ENCODE measurements at places on chromosomes 12 and 14. TPM values are rescaled to one million over a fixed set of nuclear protein-coding genes. Genes with fewer than 3 reads are reported as not detected.

PPP2R5E gene
- total RNA-seq: 22.6 TPM

GRCh38 chr14:28340816-28341215 lies 425.8 kb upstream of the FOXG1 start:
- no peaks in the 10 kb centered on the region for H3K36me3 ChIP-seq
- no peaks in the 10 kb centered on the region for H3K4me1 ChIP-seq
- no peaks in the 10 kb centered on the region for H3K27me3 ChIP-seq

DNA sequence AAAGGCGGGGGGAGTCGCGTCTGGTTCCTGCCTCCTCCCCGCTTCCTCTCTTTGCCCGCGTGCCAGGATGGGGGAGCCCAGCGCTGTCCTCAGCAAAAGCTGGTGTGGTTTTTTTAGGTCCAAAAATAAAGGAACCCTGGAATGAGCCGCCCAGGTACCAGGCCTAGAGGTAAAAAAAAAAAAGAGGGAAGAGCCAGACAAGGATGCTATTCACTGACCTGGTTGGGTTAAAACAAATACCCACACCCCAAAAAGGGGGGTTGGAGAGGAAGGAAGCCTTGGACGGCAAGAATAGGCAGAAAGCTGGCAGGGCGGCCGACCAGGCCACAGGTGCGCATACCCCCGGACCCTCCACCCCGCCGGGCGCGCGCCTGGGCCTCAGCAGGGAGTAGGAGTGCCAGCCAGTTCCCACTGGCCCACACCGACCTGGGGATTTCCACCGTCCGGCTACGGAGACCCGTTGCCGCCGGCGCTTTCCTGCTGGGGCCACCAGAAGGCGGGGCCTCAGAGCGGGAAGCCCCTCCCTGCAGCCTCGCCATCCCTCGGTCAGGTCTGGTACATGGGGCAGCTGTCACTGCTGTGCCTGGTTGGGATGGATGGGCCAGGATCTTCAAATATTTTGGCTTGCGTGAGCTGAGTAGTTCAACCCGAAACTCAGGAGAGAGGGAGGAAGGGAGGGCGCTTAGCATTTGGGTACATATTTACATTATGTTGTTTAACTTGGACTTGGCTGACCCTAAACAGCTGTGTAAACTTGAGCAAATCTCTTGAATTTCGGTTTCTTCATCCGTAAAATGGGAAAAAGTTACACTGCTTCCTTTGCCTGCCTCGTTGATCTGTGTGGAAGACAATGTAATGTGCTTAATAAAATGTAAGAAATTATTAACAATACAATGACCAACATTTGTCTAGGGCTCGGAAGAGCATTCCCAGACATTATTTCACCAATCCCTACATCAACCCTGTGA lies 5.4 kb upstream of the IRF2BPL start:
- H3K27ac ChIP-seq: peak overlapping the region; percentile 98
- H3K4me3 ChIP-seq: peak overlapping the region; percentile 58
- no peaks in the 10 kb centered on the region for H3K36me3 ChIP-seq
- H3K4me1 ChIP-seq: peaks cover 92% of the 10 kb centered on the region
- no peaks in the 10 kb centered on the region for H3K27me3 ChIP-seq
- DNase-seq: no peak

GRCh38 chr14:20801726-20802125 lies 918 bp downstream of the RNASE1 start:
- no peaks in the 10 kb centered on the region for H3K4me1 ChIP-seq
- no peaks in the 10 kb centered on the region for H3K36me3 ChIP-seq
- no peak overlapping the region for H3K27ac ChIP-seq
- no peak for DNase-seq

P3H3 gene
- 37.3 TPM for total RNA-seq

LRCOL1 gene
- total RNA-seq: not detected

DNA sequence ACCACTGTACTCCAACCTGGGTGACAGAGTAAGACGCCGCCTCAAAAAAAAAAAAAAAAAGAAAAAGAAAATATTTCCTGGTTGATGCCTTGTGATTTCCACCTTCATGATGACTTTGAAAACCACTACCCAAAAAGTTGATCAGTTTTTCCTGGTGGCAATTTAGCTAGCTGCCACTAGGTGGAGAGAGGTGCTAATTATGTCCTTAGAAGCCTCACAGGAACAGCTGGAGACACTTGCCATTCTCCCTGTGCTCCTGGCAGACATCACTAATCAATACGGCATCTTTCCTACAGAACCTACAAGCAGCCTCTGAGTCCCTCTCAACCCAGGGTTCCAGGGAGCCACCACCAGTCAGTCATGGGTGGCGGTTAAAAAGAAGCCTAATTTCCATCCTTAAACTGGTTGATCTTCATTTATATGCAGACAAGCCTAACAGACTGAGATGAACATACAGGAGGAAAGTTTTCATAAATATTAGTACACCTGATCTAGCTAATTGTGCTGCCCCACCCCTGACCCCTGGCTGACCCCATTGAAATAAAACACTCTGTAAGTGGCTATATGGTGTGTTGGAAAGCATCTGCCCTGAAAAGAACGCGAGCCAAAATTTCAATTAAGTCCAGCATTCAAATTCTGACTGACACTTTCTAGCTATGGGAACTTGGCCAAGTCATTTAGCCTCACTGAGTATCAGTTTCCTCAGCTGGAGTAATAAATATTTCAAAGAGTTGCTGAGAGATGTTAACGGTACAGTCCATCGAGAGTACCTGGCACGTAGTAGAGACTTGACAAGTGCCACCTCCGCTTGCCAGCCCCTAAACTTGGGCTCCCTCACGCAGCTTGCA lies 6.2 kb upstream of the OAS1 start:
- no peak overlapping the region for H3K27ac ChIP-seq
- no peak for DNase-seq
- no peaks in the 10 kb centered on the region for H3K27me3 ChIP-seq
- H3K4me1 ChIP-seq: peaks cover 4% of the 10 kb centered on the region
- no peak overlapping the region for H3K4me3 ChIP-seq
